ENCODE measurements at places on chromosomes 2 and 18.

- no peak for DNase-seq
Observed at GRCh38 chr2:177902395-177903163, 170.0 kb downstream of the PDE11A start.

- peak; percentile 14 for DNase-seq
Observed at GRCh38 chr2:221465776-221466175, 106.3 kb downstream of the EPHA4 start.

- no peak for DNase-seq
Observed at GRCh38 chr18:79167526-79168190, 98.5 kb downstream of the ATP9B start.

GRCh38 chr18:46531482-46531881 is 125.5 kb downstream of the LOXHD1 start:
- no peak for DNase-seq

DNA sequence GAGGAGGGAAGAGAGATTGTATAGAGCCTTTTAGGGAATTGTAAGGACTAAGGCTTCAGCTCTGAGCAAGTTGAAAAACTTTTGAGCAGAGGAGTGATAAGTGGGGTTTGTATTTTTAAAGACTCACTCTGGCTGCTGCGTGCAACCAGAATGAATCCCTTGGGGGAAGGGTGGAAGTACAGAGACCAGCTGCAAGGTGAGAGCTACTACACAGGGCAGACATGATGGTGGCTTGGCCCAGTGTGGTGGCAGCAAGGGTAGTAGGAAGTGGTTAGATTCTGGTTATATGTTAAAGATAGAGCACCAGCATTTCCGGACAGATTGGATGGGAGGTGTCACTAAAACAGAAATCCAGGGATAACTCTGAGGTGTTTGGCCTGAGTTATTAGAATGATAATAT is 10.1 kb upstream of the SESTD1 start:
- DNase-seq = no peak

Data from activated CD4-positive, alpha-beta memory T cell treated with anti-CD3 and anti-CD28 coated beads for 36 hours (primary cell).